ENCODE measurements at places on chromosomes 1 and 21. TPM values are rescaled to one million over a fixed set of nuclear protein-coding genes. Genes with fewer than 3 reads are reported as not detected.

Gene EXO1
- 3.1 TPM for total RNA-seq

Gene FGGY
- 28.6 TPM for total RNA-seq

Gene MTF2
- 31.5 TPM for total RNA-seq

- H3K4me1 ChIP-seq: peaks cover 4% of the 10 kb centered on the region
- peak; percentile 51 for DNase-seq
- H3K36me3 ChIP-seq: no peaks in the 10 kb centered on the region
- H3K4me3 ChIP-seq: no peak overlapping the region
- no peaks in the 10 kb centered on the region for H3K27me3 ChIP-seq
Observed at GRCh38 chr1:114093624-114094362, 59.9 kb downstream of the SYT6 start.

DNA sequence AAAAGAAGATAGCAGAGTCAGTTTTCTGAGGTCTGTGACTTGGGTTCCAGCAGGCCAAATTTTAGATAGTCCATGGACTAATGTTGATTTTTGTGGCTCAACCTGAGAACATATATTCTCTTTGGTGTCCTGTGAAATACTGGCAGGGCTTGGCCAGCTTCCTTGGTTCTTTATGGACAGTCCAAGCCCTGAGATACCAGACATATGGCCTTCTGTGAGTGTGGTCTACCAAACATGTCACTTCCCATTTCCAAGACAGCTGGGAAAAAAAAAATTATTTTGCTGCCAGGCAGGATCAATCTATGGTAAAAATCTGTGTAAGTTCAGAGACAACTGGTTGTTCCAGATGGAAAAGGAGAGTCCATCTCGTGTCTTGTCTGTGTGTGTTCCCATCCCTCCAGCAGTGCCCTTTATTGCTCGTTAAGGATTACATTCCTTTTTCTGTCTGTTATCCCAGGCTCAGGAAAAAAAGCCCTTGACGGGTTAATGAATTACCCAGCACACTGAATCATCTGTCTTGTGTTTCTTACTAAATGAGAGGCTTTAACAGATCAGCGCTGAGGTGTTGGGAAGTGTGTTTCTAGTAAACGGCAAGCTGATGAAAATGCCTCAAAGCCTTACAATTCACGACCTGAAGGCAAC is 33.4 kb upstream of the XPR1 start:
- H3K4me1 ChIP-seq: no peaks in the 10 kb centered on the region
- H3K27me3 ChIP-seq: no peaks in the 10 kb centered on the region
- no peak overlapping the region for H3K27ac ChIP-seq
- no peaks in the 10 kb centered on the region for H3K36me3 ChIP-seq
- no peak overlapping the region for H3K4me3 ChIP-seq

DNA sequence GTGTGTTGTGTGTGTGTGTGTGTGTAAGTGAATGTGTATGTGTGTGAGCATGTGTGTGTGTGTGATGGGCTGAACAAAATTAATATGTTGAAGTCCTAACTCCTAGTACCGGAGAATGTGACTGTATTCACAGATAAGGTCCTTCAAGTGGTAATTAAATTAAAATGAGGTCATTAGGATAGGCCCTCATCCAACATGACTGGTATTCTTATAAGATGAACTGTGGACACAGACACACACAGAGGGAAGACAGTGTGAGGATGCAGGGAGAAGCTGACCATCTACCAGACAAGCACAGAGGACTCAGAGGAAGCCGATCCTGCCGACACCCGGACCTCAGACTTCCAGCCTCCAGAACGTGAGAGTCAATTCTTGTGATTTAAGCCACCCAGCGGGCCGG is 91.2 kb upstream of the PGBD5 start:
- H3K36me3 ChIP-seq: no peaks in the 10 kb centered on the region
- H3K4me1 ChIP-seq: no peaks in the 10 kb centered on the region
- H3K4me3 ChIP-seq: no peak overlapping the region
- H3K27ac ChIP-seq: no peak overlapping the region

DNA sequence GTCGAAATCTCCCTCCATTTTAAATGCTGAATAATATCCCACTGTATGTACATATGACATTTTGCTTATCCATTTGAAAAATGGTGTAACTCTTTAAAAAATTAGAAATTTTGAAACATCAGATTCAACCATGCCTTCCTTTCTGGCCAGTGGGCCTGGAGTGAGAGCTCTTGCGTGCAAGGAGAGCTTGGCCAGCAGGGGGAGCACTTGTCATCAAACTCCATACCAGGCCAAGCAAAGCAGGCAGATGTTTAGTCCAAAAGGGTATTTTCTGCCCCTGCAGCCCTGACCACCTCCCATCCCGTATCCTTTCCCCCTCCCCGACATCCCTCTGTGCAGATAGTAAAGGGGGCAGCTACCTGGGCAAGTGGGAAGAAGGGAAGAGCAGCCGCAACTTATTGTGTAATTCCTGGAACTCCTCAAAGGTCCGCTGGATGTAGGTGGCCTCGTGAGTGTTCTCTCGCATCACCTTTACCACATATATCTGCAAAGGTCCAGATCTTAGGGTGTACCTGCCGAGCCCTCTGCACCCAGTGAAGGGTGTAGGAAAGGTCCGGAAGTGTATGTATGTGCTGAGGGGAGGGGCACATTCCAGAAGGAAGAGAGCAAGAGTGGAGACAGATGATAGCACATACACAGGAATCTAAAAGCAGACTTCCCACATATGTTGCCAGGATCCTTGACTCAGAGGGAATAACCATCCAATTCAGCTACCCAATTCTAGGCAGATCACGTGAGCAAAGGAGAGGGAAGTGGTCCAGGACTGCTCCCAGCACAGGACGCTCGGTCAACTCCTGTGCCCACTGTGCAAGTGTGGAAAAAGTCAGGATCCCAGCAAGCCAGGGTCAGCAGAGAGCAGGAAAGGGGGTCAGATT is 19.9 kb upstream of the PPP1R15B start:
- peak; percentile 80 for DNase-seq
- H3K27ac ChIP-seq: no peak overlapping the region
- H3K27me3 ChIP-seq: no peaks in the 10 kb centered on the region
- no peak overlapping the region for H3K4me3 ChIP-seq

GRCh38 chr1:151512326-151512725 is 1.1 kb downstream of the CGN start:
- H3K4me1 ChIP-seq: no peaks in the 10 kb centered on the region
- H3K4me3 ChIP-seq: peak overlapping the region; percentile 58
- peak overlapping the region; percentile 90 for H3K27ac ChIP-seq
- H3K36me3 ChIP-seq: no peaks in the 10 kb centered on the region

Data from prostate gland (tissue), 2 donors.